ENCODE measurements at places on chromosomes 5 and 9.
A peak's percentile ranks its signal among the peaks of the same experiment; 100 is the strongest.

DNA sequence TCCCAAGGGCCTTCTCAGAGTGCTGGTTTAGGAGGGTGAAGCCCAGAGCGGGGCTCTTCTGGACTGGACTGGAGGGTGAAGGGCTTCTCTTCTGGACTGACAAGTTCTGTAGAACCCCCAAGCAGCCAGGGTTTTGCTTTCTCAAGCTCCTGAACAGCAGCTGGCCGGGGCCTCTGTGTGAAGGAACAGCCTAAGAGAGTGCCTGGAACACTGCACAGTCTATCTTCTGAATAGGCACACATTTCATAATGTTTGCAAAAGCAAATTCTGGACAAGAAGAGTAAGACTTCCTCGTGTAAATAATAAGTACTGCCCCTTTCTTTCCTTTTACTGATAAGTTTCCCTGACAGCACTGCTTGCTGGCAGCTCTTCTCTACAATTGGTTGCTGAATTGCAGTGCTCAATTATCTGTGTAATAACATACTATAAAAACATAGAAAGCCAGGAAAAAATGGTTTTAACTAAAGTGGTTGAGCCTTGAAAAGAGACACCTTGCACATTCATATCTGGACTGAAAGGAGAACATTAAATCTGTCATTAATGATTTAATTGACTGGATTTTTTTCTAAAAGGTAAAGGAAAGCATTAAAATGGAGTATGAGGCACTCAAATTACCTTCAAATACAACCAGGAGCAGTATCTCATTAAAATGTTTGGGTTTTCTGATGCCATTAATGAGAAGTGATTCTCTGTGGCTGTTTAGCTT lies 20.5 kb downstream of the MAST4 start:
- no peak for DNase-seq
- H3K4me1 ChIP-seq: no peaks in the 10 kb centered on the region
- no peak overlapping the region for H3K27ac ChIP-seq
- H3K36me3 ChIP-seq: no peaks in the 10 kb centered on the region
- no peaks in the 10 kb centered on the region for H3K27me3 ChIP-seq

- no peaks in the 10 kb centered on the region for H3K36me3 ChIP-seq
- no peaks in the 10 kb centered on the region for H3K27me3 ChIP-seq
- no peak overlapping the region for H3K4me3 ChIP-seq
- no peak for DNase-seq
- no peaks in the 10 kb centered on the region for H3K4me1 ChIP-seq
Observed at GRCh38 chr5:112106878-112107277, 312.2 kb downstream of the EPB41L4A start.

GRCh38 chr5:121399879-121400278 lies 451.8 kb upstream of the FTMT start:
- no peak overlapping the region for H3K4me3 ChIP-seq
- H3K27me3 ChIP-seq: no peaks in the 10 kb centered on the region
- DNase-seq: no peak

DNA sequence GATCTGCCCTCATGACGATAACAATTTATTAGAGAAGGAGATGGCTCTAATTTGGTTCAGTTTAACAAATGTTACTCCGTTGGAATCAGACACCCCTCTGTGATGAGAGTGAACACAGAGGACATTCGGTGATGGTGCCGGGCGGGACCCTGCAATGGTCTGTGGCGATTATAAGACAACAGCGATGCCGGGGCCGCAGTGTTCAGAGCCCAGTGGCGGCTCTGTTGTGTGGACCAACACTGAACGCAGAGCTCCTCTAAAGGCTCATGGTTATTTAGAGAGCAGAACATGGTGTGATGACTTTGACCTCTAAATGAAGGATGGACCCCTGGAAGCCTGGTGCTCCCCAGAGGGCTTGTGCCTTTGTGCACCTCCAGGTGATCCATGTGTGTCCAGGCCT lies 21.2 kb downstream of the UBE2QL1 start:
- no peak overlapping the region for H3K27ac ChIP-seq
- no peaks in the 10 kb centered on the region for H3K27me3 ChIP-seq
- no peaks in the 10 kb centered on the region for H3K4me1 ChIP-seq
- no peak for DNase-seq
- H3K4me3 ChIP-seq: no peak overlapping the region
- H3K36me3 ChIP-seq: no peaks in the 10 kb centered on the region

DNA sequence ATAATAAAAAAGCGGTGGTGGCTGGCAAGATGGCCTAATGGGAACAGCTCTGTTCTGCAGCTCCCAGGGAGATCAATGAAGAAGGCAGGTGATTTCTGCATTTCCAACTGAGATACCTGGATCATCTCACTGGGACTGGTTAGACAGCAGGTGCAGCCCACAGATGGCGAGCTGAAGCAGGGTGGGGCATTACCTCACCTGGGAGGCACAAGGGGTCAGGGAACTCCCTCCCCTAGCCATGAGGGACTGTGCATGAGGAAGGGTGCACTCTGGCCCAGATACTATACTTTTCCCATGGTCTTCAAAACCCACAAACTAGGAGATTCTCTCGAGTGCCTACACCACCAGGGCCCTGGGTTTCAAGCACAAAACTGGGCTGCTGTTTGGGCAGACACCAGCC lies 45.6 kb upstream of the PTGER4 start:
- no peaks in the 10 kb centered on the region for H3K36me3 ChIP-seq
- H3K4me3 ChIP-seq: no peak overlapping the region
- no peaks in the 10 kb centered on the region for H3K27me3 ChIP-seq
- H3K4me1 ChIP-seq: no peaks in the 10 kb centered on the region
- DNase-seq: no peak
- H3K27ac ChIP-seq: no peak overlapping the region

DNA sequence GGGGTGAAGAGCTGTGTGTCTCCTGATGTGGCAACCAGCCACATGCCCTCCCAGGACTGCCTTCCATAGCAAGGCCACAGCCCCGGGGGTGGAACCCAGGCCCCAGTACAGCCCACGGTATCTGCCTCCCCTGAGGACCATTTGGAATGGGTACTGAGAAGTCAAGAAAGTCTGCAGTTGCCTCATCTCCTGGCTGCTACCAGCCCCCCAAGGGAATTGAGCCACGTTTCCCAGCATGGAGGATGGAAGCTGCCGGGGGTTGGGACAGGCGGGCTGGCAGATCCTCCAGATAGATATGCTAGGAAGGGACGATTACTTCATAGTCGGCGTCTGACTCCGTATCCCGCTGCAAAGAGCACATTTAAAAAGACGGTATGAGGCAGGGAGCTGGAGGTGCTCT lies 5.5 kb upstream of the DMRT2 start:
- H3K4me3 ChIP-seq: no peak overlapping the region
- no peaks in the 10 kb centered on the region for H3K4me1 ChIP-seq
- no peak overlapping the region for H3K27ac ChIP-seq
- no peak for DNase-seq

DNA sequence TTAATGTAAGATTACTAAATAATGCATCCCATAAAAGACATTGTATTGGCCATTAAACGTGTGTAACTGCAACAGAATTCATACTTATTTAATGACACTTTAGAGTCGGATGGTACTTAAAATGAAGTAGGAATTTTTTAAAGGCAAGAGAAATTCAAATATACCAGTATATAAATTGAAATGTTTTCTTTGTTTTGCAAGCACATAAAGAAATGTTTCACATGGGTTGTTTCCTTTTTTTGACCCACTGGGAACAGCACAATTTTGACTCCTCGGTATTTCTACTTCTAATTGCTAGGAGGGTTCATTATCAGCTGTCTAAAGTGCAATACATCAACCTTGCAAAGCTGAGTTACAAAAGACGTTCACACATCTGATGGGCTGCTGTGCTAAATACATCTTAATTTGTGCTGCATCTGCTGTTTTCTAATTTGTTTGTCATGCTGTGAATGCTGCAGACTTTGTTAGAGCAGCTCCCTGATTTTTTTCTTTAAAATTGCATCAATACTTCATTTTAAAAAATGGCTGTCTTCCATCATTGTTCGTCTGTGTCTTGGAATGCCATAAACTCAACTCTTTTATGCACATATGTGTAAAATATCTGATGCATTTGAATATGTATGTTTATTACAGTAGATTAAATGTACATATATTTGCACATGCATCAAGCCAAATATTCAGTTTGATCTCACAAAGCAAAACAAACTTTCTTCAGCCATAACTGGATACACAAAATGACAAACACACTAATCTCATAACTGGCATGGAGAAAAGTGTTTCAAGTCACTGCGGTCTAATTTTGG lies 454.0 kb upstream of the GRAMD2B start:
- no peak overlapping the region for H3K4me3 ChIP-seq
- H3K27me3 ChIP-seq: no peaks in the 10 kb centered on the region
- H3K4me1 ChIP-seq: no peaks in the 10 kb centered on the region
- H3K27ac ChIP-seq: no peak overlapping the region

GRCh38 chr5:3187771-3188425 lies 407.7 kb upstream of the IRX1 start:
- H3K4me1 ChIP-seq: no peaks in the 10 kb centered on the region
- DNase-seq: no peak
- no peaks in the 10 kb centered on the region for H3K36me3 ChIP-seq
- no peaks in the 10 kb centered on the region for H3K27me3 ChIP-seq

DNA sequence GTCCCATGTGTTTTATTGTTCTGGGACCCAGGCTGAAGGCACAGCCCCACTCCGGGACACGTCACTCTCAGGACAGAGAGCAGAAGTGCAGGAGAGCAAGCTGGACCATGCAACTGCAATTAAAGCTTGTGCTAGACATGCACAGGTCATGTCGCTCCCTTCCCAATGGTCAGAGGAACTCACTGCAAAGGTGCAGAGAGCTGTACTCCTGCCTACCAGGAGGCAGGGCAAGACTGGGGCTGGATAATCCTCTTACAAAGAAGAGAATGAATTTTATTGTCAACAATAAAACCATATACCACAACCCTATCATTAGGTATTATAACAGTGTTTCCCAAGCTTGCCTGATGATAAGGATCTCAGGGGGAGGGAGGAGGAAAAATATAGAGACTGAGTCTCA lies 74.0 kb upstream of the NEK6 start:
- no peak overlapping the region for H3K4me3 ChIP-seq
- H3K4me1 ChIP-seq: no peaks in the 10 kb centered on the region
- no peak overlapping the region for H3K27ac ChIP-seq
- DNase-seq: no peak
- H3K27me3 ChIP-seq: peaks cover 59% of the 10 kb centered on the region

GRCh38 chr9:114271556-114272510 lies 51.1 kb upstream of the ORM1 start:
- H3K27me3 ChIP-seq: no peaks in the 10 kb centered on the region
- no peak overlapping the region for H3K4me3 ChIP-seq
- H3K4me1 ChIP-seq: peaks cover 18% of the 10 kb centered on the region
- H3K36me3 ChIP-seq: peaks cover 3% of the 10 kb centered on the region
- H3K27ac ChIP-seq: no peak overlapping the region
- DNase-seq: peak; percentile 55

Measured in mesenchymal stem cell (in vitro differentiated cells and primary cell).